ENCODE measurements at places on chromosomes 4 and X.

GRCh38 chr4:150348079-150348478 lies 233.9 kb upstream of the MAB21L2 start:
- DNase-seq, result peak; percentile 9

- DNase-seq, result no peak
These were observed 230.7 kb downstream of the SHROOM3 start for GRCh38 chr4:76665721-76666120.

GRCh38 chr4:161225327-161225726 lies 938.5 kb downstream of the FSTL5 start:
- DNase-seq, result no peak

DNA sequence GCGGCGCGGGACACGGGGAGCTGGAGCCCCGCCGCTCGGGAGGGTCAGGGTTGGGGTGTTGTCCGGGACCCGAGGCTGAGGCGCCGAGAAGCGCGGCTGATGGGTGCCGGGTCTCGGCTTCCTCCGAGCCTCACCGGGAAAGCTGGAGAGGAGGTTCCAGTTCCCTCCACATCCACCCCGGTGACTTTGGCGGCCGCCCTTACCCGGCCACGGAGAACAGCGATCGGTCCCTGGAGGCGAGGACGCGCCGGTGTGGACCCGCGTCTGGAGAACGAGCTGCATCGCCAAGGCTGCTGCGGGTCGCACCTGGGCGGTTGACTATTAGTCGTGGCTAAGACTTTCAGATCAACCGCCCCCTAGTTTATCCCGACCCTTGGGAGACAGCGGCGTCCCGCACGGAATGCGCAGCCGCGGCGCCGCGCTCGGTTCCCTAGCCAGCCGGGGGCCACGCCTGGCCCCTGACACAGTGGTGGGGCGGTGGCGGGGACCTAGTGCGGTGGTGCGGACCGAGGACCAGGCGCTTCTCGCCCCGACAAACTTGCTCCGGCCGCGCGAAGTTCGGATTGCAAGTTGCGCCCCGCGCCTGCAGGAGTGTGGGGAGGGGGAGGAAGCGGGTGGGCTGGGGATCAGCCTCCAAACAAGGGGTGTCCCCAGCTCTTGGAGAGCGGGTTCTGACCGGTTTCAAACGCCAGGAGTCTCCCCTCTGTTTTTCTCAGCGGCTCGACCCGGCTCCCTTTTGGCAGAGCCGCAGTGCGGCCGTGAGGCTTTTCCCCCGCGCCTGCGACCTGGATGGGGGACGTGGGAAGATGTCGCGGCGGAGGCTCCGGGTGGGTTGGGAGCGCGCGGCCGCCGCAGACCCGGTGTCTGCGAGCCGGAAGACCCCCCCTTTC lies 568 bp downstream of the FHDC1 start:
- peak; percentile 42 for DNase-seq

- DNase-seq, result no peak
These were observed 275.5 kb downstream of the PPARGC1A start for GRCh38 chr4:23614284-23614892.

GRCh38 chrX:115584696-115585095 lies 23.7 kb downstream of the PLS3 start:
- no peak for DNase-seq

DNA sequence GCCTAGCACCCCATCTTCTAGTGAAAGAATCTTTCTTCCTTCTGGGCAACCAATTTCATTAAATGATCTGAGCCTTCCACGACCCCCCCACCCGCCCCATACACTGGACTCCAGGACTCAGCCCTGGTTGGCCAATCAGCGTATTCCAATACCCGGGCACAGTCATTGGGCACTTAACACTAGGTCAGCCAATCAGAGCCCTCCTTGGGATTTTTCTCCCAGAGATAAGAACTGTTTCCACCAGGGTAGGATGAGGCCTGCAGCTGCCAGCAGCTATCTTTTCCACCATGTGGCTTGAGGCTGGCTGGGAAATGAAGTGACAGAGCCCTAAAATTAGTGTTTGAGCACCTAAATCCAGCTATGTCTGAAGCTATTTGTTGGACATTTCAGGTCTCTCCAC lies 418.8 kb downstream of the BCOR start:
- DNase-seq, result no peak

- DNase-seq, result no peak
These were observed 1092.3 kb downstream of the ARAP2 start for GRCh38 chr4:35151816-35152572.

GRCh38 chr4:915595-915994 lies 16.5 kb downstream of the GAK start:
- no peak for DNase-seq

DNA sequence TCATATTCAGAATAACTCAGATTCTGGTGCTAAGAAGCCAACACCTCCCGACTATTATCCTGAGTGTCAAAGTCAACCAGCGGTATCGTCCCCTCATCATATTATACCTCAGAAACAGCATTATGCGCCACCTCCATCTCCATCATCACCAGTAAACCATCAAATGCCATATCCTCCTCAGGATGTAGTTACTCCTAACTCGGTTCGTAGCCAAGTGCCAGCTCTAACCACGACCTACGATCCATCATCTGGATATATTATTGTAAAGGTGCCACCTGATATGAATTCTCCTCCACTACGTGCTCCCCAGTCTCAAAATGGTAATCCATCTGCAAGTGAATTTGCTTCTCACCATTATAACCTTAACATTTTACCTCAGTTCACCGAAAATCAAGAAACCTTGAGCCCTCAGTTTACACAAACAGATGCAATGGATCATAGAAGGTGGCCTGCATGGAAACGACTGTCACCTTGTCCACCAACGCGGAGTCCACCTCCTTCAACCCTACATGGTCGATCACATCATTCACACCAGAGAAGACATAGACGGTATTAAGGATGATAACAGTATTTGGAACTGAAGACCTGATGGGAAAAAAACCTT lies 1.1 kb downstream of the CBLL2 start:
- DNase-seq, result no peak

- no peak for DNase-seq
These were observed 89.4 kb upstream of the TRIM2 start for GRCh38 chr4:153114771-153115321.

- no peak for DNase-seq
These were observed 51.7 kb downstream of the PIR start for GRCh38 chrX:15441464-15441863.

DNA sequence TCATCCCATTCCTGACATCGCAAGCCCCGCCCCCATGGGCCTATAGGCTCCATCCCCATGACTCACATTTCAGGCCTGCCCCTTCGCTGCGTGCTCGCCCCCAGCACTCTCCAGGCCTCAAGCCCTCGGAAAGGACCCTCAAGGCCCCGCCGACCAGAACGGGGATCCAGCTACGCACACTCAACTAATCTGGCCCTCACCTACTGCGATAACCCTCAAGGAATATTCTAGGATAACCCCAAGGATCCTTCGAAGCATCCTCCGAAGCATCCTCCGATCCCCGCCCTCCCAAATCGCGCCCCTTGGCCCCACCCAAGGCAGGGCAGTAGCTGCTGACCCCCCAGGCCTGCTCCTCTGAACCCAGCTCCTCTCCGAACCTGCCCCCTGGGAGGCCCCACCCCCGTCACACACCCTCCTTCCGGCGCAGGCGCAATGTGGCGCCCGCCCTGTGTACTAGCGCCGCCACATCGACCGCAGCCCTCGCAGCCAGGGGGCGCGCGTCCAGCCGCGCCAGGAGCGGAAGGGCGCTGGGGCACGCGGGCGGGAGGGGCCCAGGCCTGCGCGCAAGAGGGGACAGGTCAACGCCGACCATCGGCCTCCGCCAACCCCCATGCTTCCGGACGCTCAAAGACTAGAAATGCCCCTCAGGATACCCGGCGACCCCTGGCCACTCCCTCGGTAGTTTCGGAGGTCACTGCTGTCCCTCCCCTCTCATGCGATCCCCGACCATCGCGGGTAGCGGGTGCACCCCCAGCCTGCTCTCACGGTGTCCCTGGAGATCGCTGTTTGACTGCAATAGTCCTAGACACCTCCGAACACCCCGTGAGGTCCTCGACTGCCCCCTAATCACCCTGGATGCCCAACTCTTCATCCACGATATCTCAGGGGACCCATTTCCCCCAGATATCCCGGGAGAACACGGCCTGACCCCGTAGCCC lies 6.4 kb upstream of the MAGIX start:
- DNase-seq, result peak; percentile 85

GRCh38 chr4:57424232-57424897 lies 314.2 kb upstream of the IGFBP7 start:
- no peak for DNase-seq

- no peak for DNase-seq
These were observed 94.4 kb upstream of the HPGD start for GRCh38 chr4:174616661-174617060.

DNA sequence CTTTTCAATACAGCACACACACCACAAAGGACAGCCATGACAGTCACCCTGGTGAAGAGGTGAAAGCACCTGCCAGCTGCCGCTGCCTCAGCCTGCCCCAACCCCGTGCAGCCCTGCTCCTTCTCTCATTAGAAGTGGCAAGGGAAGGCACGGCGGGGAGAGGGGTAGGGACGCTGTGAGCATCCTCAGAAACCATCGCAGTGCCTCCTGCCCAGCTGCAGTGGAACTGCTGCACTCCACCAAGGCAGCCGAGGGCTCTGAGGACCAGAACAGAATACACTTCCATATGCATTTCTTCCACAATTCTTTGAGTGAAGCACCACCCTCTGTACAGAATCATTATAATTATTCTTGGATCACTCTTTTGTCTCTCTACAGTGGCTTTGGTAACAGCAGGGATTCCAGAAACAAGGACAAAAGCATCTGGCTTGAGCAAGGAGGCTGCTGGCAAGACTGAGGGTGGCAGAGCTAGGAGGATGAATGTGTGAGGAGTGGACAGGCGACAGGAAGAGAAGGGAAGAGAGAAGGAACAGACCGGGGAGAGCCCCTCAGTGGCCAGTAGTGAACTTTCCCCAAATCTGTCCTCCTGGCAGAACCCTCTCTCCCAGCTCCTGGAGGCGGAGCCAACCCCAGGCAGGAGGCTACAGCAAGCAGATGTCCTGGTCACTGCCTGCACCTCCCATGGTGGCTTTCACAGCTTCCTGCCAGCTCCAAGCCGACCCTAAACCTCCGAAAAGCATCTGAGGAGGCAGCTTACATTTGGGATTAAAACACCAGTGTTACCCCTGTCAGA lies 73.2 kb downstream of the MTNR1A start:
- DNase-seq, result no peak

- DNase-seq, result peak; percentile 59
These were observed 2.2 kb downstream of the WFS1 start for GRCh38 chr4:6271701-6272465.

- DNase-seq, result peak; percentile 65
These were observed 100.7 kb downstream of the SYNPO2 start for GRCh38 chr4:118989098-118990080.

DNA sequence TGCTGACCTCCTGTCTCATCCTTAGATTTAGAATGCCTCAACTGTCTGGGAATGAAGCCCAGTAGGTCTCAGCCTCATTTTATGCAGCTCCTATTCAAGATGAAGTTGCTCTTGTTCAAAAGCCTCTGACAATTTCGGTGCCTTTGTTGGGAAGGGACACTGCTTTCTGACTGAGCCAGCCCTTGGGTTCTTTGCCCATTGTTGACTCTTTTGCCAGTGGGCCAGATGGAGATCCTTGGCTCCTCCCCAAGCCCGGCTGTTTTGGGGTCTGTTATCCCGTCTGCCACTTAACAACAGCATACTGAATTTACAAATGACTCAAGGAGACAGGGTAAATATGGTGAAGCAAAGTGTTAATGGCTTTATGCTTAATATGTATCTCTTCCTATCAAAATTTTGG lies 58.3 kb upstream of the PRKX start:
- no peak for DNase-seq

DNA sequence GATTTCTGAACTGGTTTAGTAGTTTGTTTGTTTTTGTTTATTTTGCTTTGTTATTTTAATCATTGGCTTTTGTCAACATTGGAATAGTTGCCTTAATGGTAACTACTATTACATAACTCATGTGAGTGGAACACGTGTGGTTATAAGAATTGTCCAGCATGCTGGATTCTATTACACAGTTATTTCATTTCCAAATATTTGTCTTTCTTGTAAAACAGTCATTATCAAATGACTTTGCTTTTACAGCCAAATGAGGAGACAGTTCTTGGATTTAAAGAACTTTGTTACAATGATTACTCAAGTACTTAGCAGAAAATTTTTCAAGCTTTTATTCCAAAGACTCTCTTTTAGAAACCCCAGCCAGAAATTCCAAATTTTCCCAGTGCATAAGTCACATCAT lies 516.1 kb upstream of the MAGEB2 start:
- DNase-seq, result no peak

- DNase-seq, result no peak
These were observed 47.5 kb upstream of the SCRG1 start for GRCh38 chr4:173446416-173446815.

DNA sequence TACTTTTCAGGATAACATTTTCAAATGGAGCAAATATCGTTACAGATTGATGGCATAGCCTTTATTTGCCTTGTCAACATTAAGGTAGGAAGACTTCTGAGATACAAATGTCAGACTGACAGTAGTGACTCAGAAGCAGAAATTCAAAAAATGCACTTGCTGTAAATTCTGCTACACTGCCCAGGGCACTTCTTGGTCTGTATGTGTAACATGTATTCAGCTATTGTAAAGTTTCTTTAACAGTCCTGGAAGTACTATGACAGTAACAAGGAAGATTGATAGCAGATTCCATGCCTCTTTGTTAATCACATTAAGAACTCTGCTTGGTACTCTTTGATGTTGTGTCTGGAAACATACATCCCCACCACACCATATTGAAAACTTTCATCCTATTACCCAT lies 69.6 kb upstream of the PCDH18 start:
- DNase-seq, result no peak

DNA sequence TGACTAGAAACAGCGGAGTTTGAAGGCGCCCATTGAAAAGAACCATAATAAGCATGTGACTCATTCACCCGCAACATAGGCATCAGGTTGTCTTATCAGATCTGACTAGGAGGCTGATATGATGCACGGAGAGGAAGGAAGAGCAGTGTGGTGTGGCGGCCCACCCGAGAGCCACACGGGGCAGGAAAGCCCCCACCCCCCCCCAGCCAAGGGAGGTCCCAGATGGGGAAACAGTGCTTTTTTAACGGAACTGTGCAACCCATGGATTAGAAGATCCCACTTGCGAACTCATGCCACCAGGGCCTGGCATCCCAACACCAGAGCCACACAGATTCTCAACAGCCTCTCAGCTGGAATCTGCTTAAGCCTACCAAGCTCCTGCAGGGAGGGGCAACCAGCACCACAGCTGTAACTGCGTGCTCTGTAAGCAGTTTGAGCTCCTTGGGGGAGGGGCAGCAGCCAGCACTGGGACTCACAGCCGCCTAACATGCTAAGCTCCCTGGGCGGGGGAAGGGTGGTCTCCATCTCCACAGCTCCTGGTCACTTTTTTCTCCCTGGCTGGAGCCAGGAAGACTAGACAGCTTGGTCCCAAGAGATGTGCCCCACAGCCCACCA lies 466.2 kb downstream of the PDGFC start:
- DNase-seq, result no peak

- no peak for DNase-seq
These were observed 6.4 kb upstream of the SEPTIN11 start for GRCh38 chr4:76943129-76943620.

- DNase-seq, result no peak
These were observed 1.8 kb upstream of the CUL4B start for GRCh38 chrX:120562569-120562926.
